ENCODE measurements at places on chromosomes 5 and 9.

GRCh38 chr9:86633945-86634344, 279.7 kb upstream of the TUT7 start:
- no peak for DNase-seq

DNA sequence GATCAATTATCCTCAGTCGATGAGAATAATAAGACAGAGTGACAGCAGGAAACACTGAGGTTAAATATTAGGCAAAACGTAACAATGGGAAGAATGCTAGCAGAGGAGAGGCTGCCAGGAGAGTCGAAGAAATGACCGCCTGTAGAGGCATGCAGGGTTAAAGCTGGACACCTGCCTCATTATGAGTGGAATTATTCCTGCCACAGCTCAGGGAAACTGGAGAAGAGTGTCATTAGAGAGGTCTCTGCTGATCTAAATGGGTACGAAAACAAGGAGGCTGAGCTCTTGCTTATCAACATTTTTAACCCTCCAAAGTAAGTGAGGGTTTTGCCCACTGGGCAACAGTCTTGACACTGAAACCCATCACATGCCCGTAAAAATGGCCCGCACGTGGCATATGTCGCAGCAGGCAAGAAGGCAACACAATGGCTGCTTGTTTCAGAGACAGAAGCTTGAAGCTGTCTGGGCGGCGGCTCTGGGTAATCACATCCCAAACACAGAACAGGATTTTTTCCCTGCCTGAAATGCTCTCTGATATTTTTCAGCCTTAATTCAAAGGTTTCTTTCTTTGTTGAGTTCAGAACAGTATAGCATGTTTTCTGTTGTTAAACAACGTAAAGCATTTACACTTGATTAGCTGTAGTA, 118.7 kb downstream of the MED27 start:
- no peak for DNase-seq

GRCh38 chr9:38335686-38336085, 56.8 kb upstream of the ALDH1B1 start:
- no peak for DNase-seq

DNA sequence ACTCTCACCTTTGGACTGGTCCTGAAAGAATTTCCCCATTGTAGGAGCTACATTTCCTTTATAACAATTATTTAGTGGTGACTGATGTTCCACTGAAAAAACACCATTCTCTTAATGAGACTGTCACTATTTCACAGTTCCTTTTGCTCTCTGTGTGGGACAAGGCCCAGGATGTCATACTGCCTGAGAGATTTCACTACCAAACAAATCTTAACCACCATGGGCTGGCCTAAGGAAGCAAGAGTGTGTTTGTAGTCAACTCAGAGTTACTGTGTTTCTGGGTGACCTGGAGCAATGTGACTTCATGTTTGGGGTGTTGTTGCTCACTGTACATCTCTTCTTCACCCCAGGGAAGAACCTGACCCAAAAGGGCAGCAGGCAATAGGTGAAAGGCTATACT, 50.1 kb upstream of the ZNF608 start:
- DNase-seq = no peak

- no peak for DNase-seq
These were observed 1.3 kb upstream of the TRIM36 start for GRCh38 chr5:115170929-115171510.

GRCh38 chr5:81895307-81895706, 76.5 kb upstream of the ATG10 start:
- DNase-seq = no peak

DNA sequence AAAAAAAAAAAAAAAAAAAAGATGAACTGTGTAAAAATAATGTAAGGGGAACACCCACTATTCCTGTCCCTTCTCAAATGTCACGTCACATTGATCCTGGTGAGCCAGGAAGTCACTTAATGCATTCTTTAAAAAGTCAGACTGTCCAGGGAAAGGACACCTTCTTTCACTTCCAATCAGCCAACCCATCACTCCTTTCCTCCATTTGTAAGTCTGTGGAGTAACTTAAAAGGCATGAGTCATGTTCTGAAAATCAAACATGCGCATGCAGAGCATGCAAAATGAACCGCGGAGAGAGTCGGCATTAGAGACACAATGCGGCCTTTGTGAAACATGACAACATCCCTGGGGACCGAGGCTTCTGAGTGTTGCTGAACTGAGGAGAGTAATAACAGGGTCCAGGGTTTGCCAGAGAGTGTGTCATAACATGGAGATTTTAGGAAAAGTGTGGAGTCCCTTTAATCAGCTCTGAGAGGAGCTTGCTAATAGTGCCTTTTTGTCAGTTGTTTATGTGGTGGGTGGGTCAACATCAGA, 77.6 kb upstream of the SEMA6A start:
- DNase-seq = no peak
